ENCODE measurements at places on chromosomes 6 and 20. TPM values are rescaled to one million over a fixed set of nuclear protein-coding genes. Genes with fewer than 3 reads are reported as not detected.

FAM83D gene
- 87.9 TPM for total RNA-seq

TRDN gene
- total RNA-seq: not detected

GABRR2 gene
- total RNA-seq: 0.32 TPM

HLA-DQA2 gene
- total RNA-seq: not detected

BHLHE23 gene
- total RNA-seq: not detected

VNN1 gene
- total RNA-seq: 0.10 TPM

EDN1 gene
- 0.10 TPM for total RNA-seq

MOCS3 gene
- total RNA-seq: 14.8 TPM

GPLD1 gene
- 0.23 TPM for total RNA-seq

RAET1E gene
- not detected for total RNA-seq

TMC2 gene
- total RNA-seq: 0.15 TPM

GNRH2 gene
- total RNA-seq: not detected

BACH2 gene
- 4.1 TPM for total RNA-seq

HTR1E gene
- total RNA-seq: not detected

C4B gene
- 1.8 TPM for total RNA-seq

BMP6 gene
- 2.2 TPM for total RNA-seq

TNFRSF21 gene
- total RNA-seq: 23.0 TPM

ABHD16B gene
- total RNA-seq: not detected

C6orf15 gene
- 3.4 TPM for total RNA-seq

COL9A1 gene
- 4.8 TPM for total RNA-seq

APOM gene
- total RNA-seq: 1.8 TPM

CCN2 gene
- 2.3 TPM for total RNA-seq

WFDC12 gene
- total RNA-seq: not detected

SYCP2L gene
- total RNA-seq: 3.5 TPM

ARFGEF3 gene
- total RNA-seq: 8.8 TPM

RTN4IP1 gene
- total RNA-seq: 8.4 TPM

CDK19 gene
- 19.0 TPM for total RNA-seq

PDE10A gene
- 12.8 TPM for total RNA-seq

ZFP57 gene
- 0.08 TPM for total RNA-seq

PHACTR3 gene
- total RNA-seq: not detected

PBOV1 gene
- total RNA-seq: not detected

PCK1 gene
- total RNA-seq: 0.05 TPM

SLC35D3 gene
- 0.06 TPM for total RNA-seq

MED20 gene
- total RNA-seq: 34.8 TPM

NCR2 gene
- total RNA-seq: not detected

DAAM2 gene
- total RNA-seq: 3.5 TPM

CCDC170 gene
- total RNA-seq: not detected

CRIP3 gene
- total RNA-seq: not detected

UST gene
- 28.9 TPM for total RNA-seq

PNLDC1 gene
- not detected for total RNA-seq

Measured in SJCRH30 (cell line).